ENCODE measurements at places on chromosomes 2 and 18.
A peak's percentile ranks its signal among the peaks of the same experiment; 100 is the strongest.

GRCh38 chr2:121125350-121125749 is 159.7 kb downstream of the TFCP2L1 start:
- DNase-seq, result no peak

GRCh38 chr18:34001376-34001775 is 223.3 kb downstream of the NOL4 start:
- no peak for DNase-seq

GRCh38 chr2:216181953-216182461 is 72.9 kb downstream of the XRCC5 start:
- DNase-seq, result no peak

- DNase-seq, result peak; percentile 48
These were observed 2.3 kb downstream of the ACTR3 start for GRCh38 chr2:113892004-113892710.

DNA sequence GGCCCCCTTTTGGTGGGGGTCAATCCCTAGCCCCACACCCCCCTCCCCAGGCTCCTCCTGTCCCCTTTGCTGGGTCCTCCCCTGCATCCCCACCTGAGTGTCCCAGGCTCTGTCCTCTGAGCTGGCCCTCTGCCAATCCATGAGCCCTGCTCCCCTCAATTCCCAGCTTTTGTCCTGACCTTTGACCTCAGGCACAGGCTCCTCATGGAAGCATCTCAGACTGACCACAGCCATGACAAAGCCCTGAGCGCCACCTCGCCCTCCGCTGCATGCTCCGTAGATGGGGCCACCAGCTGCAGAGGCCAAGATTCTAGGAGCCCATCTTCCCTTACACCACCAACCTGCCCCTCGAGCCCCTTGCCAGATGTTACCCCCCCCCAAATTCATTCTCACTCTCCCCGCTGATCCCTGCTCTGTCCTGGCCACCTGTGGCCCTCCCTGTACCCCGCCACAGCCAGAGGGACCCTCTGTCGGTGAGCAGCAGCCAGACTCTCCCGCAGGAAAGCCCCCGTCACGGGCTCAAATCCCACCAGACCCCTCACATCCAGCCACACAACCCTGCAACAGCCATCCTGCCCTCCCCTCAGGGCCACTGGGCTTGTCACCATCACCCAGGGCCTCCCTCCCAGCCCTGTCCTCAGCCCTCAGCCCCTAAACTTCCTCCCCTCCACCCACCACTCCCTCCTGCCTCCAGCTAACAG is 206.0 kb downstream of the MGAT5 start:
- no peak for DNase-seq
